ENCODE measurements at places on chromosomes 16 and 17.

DNA sequence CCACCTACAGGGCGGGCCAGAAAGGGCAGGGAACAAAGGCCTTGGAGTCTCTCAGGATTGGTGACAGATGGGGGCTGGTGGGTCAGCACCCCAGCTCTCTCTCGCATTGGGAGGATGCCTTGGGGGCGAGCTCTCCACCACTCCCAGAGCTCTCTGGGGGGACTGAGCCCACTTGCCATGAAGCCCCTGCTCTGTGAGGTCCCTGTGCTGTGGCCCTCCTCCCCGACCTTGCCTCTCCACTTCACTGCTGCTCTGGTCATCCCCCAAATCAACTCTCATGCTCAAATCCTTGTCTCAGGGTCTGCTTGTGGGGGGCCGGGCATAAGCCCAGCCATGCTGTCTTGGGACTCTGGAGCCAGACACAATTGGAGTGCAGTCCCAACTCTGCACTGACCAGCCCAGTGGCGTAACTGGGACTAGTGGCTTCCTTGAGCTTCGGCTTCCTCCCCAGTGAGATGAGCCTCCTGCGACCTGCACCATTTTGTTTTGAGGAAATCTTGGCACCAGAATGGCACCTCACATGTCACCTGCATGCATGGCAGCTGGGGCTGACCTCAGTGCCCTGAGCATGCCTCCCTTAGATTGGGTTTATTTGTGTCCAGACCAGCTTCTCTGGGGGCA, 184.5 kb downstream of the IRF8 start:
- no peak for DNase-seq
- H3K27me3 ChIP-seq, result peaks cover 24% of the 10 kb centered on the region
- H3K27ac ChIP-seq, result no peak overlapping the region
- no peaks in the 10 kb centered on the region for H3K36me3 ChIP-seq
- H3K4me1 ChIP-seq, result no peaks in the 10 kb centered on the region

- H3K27ac ChIP-seq, result no peak overlapping the region
- peak; percentile 57 for DNase-seq
- H3K4me3 ChIP-seq, result no peak overlapping the region
- no peaks in the 10 kb centered on the region for H3K4me1 ChIP-seq
- H3K36me3 ChIP-seq, result peaks cover 92% of the 10 kb centered on the region
- no peaks in the 10 kb centered on the region for H3K27me3 ChIP-seq
Observed at GRCh38 chr17:28346746-28347246, 10.5 kb downstream of the POLDIP2 start.

GRCh38 chr16:10658943-10659342, 35.8 kb downstream of the TEKT5 start:
- H3K27ac ChIP-seq, result no peak overlapping the region
- no peaks in the 10 kb centered on the region for H3K36me3 ChIP-seq
- peaks cover 32% of the 10 kb centered on the region for H3K27me3 ChIP-seq
- no peak overlapping the region for H3K4me3 ChIP-seq

- H3K36me3 ChIP-seq, result peaks cover 51% of the 10 kb centered on the region
- no peaks in the 10 kb centered on the region for H3K27me3 ChIP-seq
- no peak overlapping the region for H3K4me3 ChIP-seq
- DNase-seq, result no peak
- H3K27ac ChIP-seq, result no peak overlapping the region
- H3K4me1 ChIP-seq, result no peaks in the 10 kb centered on the region
Observed at GRCh38 chr17:76038050-76038449, 10.9 kb upstream of the EVPL start.

- no peak for DNase-seq
- H3K36me3 ChIP-seq, result no peaks in the 10 kb centered on the region
- H3K4me3 ChIP-seq, result no peak overlapping the region
- 0 out of 2 replicates have a peak, but pooled peaks cover 1% of the 10 kb centered on the region for H3K27me3 ChIP-seq
- H3K27ac ChIP-seq, result no peak overlapping the region
Observed at GRCh38 chr16:12572316-12572985, 231.2 kb downstream of the CPPED1 start.
